Tongue (tissue), 3 donors: ENCODE measurements at places on chromosomes 5 and 9. TPM values are rescaled to one million over a fixed set of nuclear protein-coding genes. Genes with fewer than 3 reads are reported as not detected.
A peak's percentile ranks its signal among the peaks of the same experiment; 100 is the strongest.

- no peak for DNase-seq
Observed at GRCh38 chr9:14294659-14295058, 19.3 kb downstream of the NFIB start.

ADAMTS6 gene
- 8.1 TPM for total RNA-seq

GRCh38 chr5:67353500-67354450 lies 157.2 kb upstream of the CD180 start:
- peak; percentile 50 for DNase-seq

DNA sequence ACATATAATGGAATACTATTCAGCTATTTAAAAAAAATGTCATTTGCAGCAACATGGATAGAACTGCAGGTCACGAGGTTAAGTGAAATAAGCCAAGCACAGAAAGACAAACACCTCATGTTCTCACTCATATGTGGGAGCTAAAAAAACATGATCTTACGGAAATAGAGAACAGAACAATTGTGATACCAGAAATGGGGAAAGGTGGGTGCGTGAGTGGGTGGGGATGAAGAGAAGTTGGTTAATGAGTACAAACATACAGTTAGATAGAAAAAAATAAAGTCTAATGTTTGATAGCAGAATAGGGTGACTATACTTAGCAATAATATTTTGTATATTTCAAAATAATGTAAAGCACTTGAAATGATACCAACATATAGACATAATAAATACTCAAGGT lies 38.7 kb downstream of the FAM114A2 start:
- no peak for DNase-seq

PHF19 gene
- 39.1 TPM for total RNA-seq

DNA sequence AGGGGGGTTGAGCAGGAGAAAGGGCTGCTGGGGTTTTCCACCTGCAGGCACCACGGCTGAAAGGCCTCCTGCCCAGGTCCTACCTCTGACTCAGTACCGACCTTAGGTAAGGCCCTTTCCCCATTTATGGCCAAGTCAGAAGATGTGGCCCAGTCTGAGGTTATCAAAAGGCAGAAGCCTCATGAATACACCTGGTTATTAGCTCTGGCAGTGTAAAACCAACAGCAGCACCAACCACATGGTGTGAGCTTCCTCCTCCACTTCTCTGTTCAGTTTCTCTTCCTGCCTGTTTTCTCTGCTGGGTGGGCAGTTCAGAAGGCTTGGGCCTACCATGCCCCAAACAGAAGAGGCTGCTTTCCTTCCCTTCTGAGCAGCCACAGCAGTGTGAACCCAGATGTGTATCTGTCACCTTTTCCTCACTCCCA lies 86.9 kb downstream of the UGCG start:
- no peak for DNase-seq

GRCh38 chr5:132054697-132055440 lies 5.6 kb upstream of the IL3 start:
- no peak for DNase-seq

- peak; percentile 83 for DNase-seq
Observed at GRCh38 chr5:165630261-165630778, 2124.9 kb downstream of the MAT2B start.

DNA sequence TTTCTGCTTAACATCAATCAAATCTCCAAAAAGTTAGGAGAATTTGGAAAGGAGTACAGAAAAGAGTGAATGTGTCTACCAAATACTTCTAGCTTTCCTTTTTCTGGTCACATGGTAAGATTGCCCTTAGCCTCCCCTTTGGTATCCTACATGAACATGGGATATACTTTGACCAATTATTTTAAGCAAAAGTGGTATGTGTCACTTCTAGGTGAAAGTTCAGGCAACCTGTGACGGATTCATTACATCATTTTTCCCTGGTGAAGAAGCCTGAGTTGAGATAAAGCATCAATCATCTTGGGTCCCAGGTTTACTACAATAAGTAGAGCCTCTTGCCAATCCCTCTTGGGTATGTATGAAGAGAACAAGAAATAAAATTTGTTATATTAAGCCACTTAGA lies 419.2 kb downstream of the PDE4D start:
- DNase-seq: no peak

DNA sequence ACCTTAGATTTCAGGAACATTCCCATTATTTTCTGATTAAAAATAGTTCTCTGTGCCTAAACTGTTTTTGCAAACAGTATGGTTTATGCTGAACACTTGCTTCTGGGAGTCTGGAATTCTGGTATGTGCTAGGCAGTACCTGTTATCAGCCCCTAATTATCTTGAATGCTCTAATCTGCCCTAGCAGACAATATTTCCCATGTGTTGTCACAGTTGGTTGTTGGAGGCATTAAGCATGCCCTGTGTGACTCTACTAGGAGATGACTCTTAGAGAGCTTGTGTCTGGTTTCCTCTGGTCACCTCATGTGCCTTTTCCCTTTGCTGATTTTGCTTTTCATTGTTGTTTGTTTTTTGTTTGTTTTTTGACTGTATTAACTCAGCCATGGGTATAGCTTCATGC lies 36.6 kb downstream of the UHRF2 start:
- no peak for DNase-seq

DNA sequence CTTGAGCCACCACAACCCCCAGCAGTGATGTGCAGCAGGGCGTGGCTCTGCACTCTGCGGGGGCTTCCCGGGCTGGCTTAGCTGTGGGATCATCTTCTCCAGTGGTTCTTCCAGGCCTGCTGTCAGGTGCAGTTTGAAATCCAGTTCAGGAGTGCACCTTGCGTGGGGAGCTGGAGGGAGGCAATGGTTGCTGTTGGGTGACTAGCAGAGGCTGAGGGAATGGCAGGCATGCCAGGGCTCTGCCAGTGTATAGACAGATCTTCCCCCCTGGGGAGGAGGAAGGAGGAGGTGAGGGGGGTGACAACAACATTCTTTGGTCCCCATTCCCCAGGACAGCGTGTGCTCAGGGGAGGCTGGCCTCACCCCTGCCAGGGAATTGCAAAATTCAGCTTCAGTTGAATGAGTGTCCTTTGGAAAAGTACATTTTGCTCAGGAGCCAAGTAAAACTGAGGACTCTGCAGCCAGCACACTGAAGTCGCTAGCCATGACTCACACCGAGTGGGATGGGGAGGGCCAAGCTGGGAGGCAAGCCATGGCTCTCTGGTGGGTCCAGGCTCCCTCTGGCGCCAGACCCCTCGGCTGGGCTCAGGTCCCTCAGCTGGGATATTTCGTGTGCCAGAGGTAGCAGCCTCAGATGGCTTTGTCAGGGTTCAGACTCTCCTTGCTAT lies 35.0 kb downstream of the ERGIC1 start:
- no peak for DNase-seq

PRDM9 gene
- not detected for total RNA-seq

GRCh38 chr9:34996181-34996904 lies 6.8 kb downstream of the DNAJB5 start:
- DNase-seq: no peak

DNA sequence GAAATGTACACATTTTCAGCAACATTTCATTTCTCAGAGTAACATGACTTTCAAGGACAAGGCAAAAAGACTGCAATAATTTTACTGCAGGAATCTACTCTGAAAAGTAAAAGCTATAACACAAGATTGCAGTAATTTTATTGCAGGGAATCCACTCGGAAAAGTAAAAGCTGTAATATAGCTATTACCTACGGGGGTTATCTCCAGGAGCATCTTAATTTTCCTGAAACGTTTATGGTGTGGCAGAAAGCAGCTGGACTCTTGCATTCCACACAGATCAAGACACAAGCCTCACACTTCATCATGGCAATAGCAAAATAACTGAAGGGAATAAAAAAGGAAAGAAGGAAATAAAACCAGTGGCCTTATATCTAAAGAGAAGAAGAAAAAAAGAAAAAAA lies 171.2 kb downstream of the TSSK1B start:
- DNase-seq: no peak

DNA sequence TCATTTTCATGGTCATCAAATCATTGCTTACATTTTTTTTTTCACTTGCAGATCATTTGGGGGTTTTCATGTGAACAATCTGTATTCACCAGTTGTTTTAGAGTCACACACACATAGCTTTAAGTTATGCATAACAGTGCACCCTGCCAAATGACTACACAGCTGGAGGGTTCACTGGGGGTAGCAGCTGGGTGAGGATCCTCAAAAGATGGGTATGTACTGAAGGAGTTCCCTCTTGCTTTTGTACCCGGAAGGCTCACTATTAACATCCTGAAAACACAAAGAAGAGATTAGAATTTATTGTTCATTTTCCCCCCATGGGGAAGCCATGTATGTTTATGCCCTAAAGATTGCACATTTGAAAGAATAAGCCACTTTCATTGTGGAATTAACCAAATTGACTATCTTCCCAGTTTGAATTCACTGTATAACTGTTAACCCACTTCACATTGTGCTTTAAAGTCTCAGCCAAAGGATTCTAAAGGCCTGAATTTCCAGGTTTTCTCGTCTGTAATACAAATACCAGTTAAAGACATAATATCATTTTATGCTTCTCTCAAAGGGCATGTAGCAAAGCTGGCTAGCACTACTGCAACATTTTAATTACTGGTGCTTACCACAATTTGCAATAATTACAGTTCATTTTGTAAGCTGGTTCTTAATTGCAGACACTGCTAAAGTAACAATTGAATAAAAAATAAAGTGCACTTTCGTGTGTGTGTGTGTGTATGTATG lies 466.4 kb upstream of the MEF2C start:
- no peak for DNase-seq

PCSK1 gene
- not detected for total RNA-seq

LCN2 gene
- total RNA-seq: 19.7 TPM

IRX2 gene
- 1.6 TPM for total RNA-seq

- peak; percentile 80 for DNase-seq
Observed at GRCh38 chr5:59592101-59592500, 301.4 kb downstream of the PDE4D start.

DNA sequence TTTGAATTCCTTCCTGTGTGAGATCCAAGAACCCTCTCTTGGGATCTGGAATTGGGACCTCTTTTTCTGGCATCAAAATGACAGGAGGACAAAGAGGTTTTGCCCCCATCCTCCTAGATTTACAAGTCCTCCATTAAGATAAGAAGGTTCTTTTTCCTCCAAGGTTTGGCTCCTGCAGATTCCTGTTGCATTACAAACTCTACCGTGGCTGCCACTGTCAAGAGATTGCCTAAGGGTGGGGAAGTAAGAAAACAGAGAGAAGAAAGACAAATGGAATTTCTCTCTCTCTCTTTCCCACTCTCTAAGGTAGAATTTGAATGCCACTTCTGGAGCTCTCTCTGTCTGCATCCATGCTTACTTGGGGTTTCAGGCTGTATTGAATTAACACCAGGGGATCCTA lies 12.0 kb upstream of the SVEP1 start:
- no peak for DNase-seq

DNA sequence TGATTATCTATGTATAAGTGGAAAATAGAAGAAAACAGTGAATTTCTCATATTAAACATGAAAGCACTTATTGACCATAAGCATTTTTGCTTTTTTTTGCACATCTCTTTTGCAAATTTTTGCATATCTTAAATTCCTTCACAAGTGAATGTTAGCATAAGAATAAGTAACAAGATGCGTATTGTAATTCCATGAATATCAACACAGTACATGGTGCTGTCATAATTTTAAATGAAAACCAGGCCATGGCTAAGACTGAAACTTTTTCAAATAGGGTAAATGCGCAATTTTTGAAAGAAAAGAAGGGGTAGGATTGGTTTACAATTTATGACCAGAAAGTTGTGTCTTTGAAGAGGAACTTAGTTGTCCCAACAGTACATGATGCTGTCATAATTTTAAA lies 17.0 kb downstream of the FAM13B start:
- DNase-seq: no peak

DNA sequence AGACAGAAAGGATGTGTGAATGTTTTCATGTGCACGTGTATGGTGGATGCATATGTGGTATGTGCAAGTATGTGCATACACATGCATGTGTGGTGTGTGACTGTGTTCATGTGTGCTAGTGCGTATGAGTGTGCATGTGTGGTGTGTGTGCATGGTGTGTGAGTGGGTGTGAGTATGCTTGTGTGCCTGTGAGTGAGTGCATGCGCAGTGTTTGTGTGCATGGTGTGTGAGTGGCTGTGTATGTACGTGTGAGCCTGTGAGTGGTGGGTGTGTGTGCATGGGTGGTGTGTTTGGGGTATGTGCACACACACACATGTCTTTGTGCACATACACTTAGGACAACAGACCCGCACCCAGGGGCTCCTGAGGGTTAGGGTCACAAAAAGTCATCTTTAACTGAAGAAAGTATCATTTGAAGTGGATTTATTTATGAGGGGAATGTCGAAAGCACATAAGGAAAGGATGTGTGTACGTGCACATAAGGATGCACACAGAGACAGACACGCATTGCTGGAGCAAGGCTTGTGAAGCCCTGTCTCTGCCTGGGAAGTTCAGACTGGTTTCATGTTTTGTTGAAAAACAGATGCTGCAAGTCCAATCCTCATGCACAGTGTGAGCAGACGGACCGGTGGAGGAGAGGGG lies 237.0 kb downstream of the SYK start:
- DNase-seq: no peak

TLX3 gene
- not detected for total RNA-seq

DNA sequence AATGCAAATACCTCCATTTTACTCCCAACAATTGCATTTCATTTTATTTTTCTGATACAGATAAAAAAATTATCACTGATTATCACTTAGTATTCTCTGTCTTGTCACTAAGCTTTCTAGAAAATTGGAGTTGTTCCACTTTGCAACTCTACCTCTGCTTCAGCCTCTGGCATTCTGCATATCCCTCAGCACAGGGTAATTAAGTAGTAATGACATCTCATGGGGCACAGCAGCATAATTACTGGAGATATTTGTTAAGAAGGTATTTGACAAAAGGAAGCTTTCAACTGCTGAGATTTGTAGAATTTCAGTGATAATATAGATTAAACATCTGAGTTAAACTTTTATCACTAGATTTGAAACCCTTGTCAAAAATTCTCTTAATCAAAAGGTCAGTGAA lies 446.2 kb downstream of the HTR1A start:
- no peak for DNase-seq

RNF180 gene
- 7.3 TPM for total RNA-seq

- DNase-seq: no peak
Observed at GRCh38 chr9:123820139-123820538, 109.8 kb downstream of the DENND1A start.

GRCh38 chr5:67375606-67376005 lies 179.0 kb upstream of the CD180 start:
- DNase-seq: no peak

GRCh38 chr5:121695307-121695706 lies 156.4 kb upstream of the FTMT start:
- DNase-seq: no peak

DBH gene
- 0.10 TPM for total RNA-seq

DNA sequence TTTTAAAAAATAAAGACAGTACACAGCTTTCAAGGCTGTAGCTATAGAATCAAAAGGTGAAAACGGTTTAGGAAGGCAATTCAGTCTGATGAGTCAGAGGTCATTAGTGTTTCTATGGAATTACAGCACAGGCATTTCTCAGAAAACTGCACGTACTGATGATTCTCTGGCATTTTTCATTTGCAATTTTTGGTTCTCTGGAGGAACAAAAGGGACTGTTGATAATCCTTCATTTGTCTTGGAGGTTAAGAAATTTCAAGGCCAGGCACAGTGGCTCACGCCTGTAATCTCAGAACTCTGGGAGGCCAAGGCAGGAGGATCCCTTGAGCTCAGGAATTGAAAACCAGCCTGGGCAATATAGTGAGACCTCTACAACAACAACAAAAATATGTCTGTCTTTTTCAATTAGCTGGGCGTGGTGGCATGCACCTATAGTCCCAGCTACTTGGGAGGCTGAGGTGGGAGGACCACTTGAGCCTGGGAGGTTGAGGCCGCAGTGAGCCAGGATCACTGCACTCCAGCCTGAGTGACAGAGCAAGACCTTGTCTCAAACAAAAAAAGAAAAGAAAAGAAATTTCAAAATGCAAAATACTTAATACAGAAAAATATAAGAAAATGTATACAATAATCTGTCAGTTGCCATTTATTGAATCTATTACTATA lies 27.3 kb downstream of the NR6A1 start:
- DNase-seq: no peak
